NCI-H187 (cell line): ENCODE measurements at places on chromosomes 4 and X.

GRCh38 chrX:133249266-133250058 lies 31.3 kb upstream of the TFDP3 start:
- no peak for DNase-seq

GRCh38 chr4:117328333-117328732 lies 243.0 kb upstream of the TRAM1L1 start:
- DNase-seq, result no peak

DNA sequence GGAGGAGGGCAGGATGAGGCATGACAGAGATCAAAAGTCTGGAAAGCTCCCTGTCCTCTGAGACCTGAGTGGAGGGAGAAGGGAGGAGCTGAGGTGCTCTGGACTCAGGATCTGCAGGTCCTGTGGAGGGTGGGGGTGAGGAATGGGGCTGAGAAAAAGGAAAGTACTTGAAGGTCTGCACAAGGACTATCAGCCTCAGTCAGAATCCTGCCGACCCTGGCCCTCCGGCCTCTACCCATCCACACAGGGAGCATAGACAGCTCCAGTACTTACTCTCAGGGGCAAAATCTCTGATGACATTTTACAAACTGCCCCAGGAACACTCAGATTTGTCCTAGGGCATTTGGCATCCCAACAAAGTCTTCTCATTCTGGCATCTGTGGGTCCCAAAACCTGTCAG lies 991 bp upstream of the ITIH6 start:
- DNase-seq, result no peak

GRCh38 chr4:7030856-7031255 lies 12.3 kb upstream of the TADA2B start:
- no peak for DNase-seq

DNA sequence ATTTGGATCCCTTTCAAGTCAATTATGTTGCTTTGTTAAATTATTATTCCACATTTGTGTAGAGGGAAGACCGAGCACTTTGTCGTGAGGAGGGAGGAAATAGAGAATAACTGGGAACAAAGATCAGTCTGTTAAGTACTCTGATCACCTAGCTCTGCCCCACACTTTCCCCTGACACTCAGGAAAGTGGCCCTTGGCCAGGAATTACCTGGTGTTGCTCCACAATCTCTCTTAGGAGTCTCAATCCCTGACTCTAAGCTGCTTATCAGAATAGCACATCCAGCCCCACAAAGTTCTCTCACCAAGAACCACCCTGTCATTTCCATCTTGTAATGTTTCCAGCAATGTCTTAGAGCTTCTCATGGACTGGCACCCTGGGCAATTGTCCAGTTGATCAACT lies 83.8 kb upstream of the BMPR1B start:
- DNase-seq, result no peak

DNA sequence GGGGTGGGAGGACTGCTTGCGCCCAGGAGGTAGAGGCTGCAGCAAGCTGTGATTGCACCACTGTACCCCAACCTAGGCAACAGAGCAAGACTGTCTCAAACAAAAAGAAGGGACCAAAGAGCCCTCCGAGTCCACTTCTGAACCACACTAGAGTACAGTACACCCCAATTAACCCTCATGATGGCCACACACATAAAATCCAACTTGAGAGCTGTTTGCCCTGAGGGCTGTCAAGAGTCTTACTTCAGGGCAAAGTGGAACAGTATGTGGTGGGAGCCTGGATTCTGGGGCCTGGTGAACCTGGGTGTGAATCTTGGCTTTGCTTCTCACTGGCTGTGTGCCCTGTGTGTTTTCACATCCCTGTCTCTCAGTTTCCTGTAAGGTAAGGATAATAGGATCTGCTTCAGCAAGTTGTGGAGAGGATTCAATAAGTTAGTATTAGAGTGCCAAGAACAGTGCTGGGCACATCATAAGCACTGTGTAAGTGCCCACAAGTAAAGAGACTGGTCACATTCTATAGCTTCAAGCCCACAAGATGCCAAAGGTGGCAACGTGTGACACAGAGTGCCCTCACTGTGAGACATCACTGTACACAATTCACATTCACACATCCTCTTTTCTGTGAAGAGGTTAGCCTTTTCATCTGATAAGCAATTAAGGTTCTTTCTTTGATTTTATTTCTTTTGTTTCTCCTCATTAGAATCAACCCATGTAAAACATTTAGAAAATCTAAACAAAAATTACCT lies 52.1 kb downstream of the LEF1 start:
- DNase-seq, result no peak

DNA sequence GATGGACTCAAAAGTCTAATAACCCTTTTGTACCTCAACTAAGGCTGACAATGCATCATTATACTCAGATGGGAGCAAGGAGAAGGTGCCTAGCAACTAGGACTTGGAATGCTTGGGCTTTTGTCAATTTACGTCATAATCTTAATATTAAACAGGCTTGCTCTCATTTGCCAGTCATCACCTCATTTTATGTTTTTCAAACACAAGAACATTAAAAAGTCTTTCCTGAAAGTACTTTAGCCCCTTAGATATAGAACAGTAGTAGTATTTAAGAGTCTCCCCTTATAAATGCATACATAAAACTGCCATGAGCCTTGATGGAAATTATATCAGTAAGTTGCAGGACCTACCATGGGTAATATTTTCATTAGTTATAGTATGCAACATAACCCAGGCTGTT lies 150.7 kb upstream of the INTU start:
- DNase-seq, result no peak

DNA sequence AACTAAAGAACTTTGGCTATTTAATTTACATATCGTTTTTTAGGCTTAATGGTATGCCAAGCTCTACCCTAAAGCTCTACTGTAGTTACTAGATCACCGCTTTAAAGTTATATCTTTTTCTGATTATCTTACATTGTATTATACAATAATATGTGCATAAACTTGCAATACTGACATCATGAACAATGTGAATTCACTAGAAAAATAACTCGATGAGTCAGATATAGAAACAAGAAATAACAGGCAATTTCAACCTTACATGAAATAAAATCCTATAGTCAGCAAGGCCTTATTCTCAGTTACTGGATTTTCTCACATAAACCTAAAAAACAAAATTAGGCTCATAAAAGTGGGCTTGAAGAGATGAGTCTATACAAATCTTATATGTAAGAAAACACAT lies 32.5 kb downstream of the PDGFC start:
- DNase-seq, result no peak

GRCh38 chrX:50071494-50071893 lies 129.3 kb downstream of the AKAP4 start:
- no peak for DNase-seq

GRCh38 chr4:76090241-76090691 lies 15.8 kb downstream of the ART3 start:
- DNase-seq, result no peak
